ENCODE measurements at places on chromosomes 6 and 20.

- DNase-seq = no peak
Measured at GRCh38 chr6:12442455-12442854, 152.3 kb downstream of the EDN1 start.

- DNase-seq = no peak
Measured at GRCh38 chr6:165926378-165926777, 241.3 kb downstream of the TBXT start.

GRCh38 chr6:147447835-147448611 is 60.5 kb upstream of the SAMD5 start:
- DNase-seq = no peak

- no peak for DNase-seq
Measured at GRCh38 chr20:50475681-50476292, 34.4 kb upstream of the PTPN1 start.

DNA sequence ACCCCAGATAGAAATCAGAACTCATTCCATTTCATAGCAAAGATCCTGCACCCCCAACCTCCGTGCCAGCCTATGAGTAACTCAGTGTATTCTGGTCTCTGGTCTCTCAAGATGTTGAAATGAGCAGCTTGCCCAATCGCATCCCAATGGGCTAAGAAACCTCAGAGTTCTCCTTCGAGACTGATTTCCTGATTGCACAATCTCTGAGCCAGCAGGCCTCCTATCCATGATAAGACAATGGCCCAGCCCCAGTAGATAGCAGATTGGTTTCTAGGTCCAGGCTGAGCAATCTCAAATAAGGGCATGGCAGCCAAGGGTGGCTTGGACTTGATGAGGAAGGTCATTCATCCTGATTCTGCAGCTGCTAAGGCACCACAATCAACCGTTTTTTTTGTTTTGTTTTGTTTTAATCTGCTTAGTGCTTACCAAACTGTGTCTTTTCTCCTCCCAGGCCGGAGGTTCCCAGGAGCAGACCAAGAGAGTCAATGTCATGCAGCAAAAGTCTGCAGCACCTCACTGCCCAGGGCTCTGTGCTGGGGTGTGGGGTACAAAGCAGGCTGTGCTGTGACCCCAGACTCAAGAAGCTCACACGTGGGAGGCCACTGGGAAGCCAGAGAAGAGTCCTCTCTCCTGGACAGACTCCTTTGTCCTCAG is 125.1 kb upstream of the NXT1 start:
- no peak for DNase-seq

DNA sequence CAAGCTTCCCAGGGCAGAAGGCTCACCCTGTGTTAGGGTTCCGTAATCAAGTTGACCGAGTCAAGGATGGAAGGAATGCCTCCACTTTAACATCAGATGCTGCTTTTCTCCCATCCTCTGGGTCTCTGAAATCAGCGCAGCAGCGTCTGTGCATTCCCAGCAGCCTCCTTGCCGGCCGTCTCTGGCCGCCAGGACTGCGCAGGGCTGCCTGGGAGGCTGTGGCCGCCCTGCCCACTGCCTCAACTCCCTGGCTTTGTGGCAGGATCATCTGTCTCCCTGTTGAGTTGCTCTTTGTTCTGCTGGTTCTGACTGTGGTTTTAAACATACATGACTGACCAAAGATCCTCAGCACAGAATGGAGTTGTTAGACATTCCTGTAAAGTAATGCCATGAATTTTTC is 56.5 kb downstream of the DLL1 start:
- DNase-seq = no peak

GRCh38 chr20:32441638-32442037 is 83.5 kb downstream of the ASXL1 start:
- DNase-seq = no peak

DNA sequence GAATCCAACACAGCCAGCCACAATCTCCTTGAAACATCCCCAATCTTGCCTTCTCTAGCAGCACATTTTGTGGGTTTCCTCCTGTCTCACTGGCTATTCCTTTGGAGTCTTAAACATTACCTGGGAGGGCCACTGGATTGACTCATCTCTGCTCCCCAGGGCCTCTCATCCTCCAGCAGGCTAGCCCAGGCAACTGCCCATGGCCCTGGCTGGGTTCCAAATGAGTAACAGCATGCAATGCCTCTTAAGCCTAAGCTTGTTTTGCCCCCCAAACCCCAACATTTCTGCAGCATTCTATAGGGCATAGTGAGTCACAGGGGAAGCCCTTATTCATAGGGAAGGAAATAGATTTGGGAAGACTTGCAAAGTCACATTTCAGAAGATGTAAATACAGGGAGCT is 204.9 kb downstream of the FOXA2 start:
- DNase-seq = no peak

DNA sequence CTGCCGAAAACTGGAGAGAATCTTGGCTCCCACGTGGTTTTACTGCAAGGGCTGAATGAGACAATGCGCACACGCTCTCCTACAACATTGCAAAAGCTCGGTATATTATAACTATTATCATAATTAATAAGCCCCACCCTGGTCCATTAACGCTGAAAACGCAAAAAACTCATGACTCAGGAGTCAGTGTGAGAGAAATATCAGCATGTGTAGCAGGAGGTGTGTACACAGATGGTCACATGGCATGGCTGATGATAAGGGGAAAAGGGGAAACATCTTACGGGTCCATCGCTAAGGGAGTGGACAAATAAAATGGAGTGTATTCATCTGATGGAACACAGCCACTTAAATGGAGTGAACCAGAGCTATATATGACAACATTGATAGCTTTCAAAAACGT is 29.2 kb downstream of the CDH22 start:
- DNase-seq = no peak

- DNase-seq = no peak
Measured at GRCh38 chr6:21123507-21124436, 469.8 kb upstream of the SOX4 start.

GRCh38 chr20:44185574-44185973 is 1.4 kb downstream of the JPH2 start:
- no peak for DNase-seq

- DNase-seq = no peak
Measured at GRCh38 chr6:15654250-15654649, 8.6 kb downstream of the DTNBP1 start.

DNA sequence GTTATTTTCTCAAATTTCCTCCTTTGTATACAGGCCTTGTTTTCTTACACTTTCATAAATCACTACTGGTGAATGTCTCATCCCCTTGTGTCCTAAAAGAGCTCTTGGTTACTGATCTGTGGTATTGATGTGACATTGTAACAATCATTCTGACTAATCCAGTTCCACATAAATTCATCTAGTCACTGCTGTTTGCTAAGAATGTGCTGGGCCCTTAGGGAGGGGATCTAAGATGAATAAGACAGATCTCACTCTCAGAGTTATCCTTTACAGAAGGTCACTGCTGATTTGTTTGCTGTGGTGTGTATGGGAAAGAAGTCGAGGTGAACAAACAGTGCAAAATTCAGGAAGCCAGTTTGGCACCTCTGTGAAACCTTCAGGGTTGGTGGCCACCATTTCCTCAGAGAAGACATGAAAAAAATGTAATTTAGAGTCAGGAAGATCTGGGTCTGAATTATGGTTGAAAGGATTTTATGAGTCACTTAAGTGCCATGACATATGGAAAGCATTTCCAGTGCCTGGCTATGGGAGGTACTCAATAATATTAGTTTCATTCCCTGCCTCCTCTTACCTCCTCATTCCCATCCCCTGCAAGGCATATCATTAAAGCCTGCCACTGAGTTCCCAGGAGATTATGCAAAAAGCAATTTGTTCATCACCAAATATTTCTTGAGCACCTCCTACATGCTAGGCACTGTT is 121.8 kb downstream of the COL9A1 start:
- no peak for DNase-seq

GRCh38 chr20:2745060-2745910 is 52.7 kb downstream of the EBF4 start:
- no peak for DNase-seq

GRCh38 chr6:20790032-20790791 is 256.0 kb downstream of the CDKAL1 start:
- no peak for DNase-seq

DNA sequence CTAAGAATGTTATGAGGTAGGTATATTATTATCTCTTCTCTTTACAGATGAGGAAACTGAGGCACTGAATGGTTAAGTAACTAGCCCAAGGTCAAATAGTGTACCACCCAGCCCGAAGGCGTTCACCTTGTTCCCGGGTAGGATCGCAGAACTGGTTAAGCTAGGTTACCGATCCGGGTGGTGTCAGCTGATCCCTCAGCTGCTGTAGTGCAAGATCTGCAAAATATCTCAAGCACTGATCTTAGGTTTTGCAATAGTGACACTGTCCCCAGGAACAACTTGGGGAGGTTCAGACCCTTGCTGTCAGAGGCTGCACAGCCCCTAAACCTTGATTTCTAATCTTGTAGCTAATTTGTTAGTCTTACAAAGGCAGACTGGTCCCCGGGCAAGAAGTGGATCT is 28.1 kb downstream of the SLC52A3 start:
- no peak for DNase-seq

DNA sequence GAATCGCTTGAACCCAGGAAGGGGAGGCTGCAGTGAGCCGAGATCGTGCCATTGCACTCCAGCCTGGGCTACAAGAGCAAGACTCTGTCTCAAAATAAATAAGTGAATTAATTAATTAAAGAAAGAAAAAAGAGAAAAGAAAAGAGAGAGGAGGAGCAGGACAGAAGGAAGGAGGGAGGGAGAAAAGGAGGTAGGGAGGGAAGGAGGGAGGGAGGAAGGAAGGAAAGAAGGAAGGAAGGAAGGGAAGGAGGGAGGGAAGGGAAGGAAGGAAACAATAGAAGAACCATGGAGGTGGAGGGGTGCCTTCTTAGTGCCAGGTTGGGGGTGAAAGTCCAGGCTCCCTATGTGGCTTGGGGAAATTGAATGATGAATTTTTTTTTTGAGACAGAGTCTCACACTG is 6.5 kb upstream of the AHCY start:
- DNase-seq = no peak

DNA sequence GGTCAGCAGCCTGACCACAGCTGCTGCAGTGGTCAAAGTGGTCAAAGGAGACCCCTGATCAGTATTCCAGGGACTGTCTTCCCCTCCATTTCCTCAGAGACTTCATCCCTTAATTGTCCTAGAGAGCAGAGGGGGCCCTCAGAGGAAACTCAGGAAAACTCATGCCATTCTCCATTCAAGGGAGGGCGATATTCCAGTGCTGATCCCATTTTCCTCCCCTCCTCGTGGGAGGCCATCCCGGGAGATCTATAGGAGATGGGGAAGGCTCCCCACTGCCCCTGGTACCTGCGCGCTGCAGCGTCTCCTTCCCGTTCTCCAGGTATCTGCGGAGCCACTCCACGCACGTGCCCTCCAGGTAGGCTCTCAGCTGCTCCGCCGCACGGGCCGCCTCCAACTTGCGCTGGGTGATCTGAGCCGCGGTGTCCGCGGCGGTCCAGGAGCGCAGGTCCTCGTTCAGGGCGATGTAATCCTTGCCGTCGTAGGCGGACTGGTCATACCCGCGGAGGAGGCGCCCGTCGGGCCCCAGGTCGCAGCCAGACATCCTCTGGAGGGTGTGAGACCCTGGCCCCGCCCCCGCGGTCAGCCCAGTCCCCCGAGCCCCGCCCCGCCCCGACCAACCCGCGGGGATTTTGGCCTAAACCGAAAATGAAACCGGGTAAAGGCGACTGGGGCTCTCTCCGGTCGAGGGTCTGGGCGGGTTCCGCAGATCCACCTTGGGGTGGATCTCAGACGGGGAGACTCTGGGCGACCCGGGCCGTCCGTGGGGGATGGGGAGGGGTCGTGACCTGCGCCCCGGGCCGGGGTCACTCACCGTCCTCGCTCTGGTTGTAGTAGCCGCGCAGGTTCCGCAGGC is 878 bp downstream of the HLA-C start:
- peak; percentile 71 for DNase-seq

DNA sequence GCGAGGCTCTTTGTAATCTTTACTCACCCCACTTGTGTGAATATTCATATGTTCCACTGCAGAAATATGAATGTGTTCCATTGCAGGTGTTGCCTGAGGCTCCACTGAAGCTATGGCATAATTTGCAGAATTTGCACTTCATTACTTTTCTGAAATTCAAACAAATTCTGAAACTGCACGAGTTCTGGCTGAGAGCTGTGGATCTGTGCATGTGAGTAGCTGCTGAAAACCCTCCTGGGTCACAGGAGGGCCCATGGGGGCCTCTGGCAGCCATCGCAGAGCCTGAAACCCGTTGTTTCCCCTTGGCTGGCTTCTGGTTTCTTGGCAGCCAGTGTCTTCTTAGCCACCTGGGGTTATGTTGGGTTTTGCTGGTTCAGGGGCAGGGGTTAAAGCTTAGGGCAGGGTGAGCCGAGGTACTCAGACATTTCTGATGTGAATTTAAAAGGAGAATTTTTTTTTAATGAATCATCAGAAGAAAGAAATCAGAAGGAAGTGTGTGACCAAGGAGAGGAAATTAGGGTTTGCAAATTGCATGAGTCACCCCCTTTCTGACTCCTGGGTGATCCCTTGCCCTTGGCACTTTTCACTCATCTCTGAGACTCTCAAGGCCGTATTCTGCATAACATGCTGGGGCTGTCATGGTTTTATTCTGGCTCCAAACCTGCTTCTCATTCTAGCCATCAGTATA is 40.6 kb downstream of the TOX2 start:
- no peak for DNase-seq

GRCh38 chr6:1778686-1779235 is 169.0 kb downstream of the FOXC1 start:
- no peak for DNase-seq

DNA sequence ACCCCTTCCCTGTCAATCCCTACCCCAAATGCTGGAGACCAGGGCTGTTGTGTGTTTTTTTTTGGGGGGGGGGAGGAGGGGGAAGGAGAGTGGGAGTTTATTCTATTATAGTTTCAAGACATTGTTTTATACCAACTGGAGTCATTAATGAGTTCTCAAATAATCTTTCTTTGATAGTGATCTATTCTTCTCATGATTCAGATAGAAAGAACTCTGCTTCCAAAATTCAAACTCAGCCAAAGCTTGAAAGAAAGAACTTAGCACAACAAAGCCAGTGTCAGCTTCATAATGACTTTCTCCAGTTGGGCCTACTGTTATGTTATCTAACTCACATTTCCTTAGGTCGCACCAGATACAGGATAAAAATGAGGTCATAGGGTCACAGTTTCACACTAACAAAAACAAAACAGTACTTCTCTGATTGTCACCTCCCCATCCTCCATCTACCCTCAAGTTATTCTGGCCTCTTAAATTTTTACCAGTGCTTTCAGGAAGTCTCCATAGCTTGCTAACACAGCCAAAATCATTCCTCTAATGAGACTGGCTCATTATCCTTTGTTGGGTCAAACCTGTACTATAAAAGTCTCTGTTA is 19.0 kb upstream of the MAP3K7 start:
- no peak for DNase-seq

- no peak for DNase-seq
Measured at GRCh38 chr6:138465007-138465645, 34.2 kb downstream of the NHSL1 start.

DNA sequence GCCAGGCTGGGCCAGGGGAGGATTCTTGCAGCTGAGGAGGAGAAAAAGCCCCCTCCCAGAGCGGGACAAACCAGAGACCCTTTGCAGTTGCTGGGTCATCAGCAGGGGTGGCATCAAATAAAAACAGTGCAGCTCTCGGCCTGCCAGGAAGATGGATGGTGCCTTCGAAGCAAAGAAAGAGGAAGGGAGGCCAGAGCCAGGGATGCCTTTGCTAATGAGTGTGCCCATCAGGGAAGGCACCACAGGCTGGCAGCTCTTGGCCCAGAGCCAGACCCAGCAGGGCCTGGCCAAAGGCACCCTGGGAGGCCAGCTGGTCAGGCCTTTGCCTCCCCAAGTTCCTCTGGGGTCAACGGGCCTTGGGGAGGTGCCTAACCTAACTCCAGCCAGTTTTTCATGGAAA is 26.3 kb upstream of the ZNF318 start:
- DNase-seq = no peak

GRCh38 chr20:45972500-45973183 is 639 bp upstream of the ZNF335 start:
- no peak for DNase-seq

- DNase-seq = no peak
Measured at GRCh38 chr6:53659458-53659857, 6.1 kb downstream of the KLHL31 start.

All from naive B cell (primary cell).